ENCODE measurements at places on chromosomes 3 and 15.

DNA sequence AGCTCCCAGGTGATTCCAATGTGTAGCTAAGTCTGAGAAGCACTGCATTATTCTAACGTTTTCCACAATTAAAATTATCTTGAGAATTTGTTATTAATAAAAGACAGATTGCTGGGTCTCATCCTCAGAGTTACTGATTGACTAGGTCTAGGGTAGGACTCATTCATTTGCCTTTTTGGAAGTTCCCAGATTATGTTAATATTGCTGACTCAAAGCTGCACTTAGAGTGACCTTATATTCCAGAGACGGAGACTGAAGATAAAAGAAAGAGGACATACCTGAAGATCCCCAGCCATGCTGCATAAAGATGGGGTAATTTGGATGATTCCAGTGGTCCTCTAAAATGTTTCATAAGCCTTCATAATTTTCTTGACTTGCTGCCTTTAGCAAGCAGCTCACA is 81.8 kb downstream of the PLSCR2 start:
- DNase-seq = no peak

DNA sequence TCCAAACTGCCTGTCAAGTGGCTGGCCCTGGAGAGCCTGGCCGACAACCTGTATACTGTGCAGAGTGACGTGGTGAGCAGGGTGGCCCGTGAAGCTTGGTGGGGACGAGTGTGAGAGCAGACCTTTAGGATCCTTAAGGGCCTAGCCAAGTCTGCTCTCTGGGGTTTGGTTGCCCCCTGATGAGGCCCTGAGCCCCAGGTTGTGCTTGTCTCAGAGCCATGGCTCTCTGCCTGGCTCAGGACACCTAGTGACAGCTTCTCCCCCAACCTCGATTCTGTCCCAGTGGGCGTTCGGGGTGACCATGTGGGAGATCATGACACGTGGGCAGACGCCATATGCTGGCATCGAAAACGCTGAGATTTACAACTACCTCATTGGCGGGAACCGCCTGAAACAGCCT is 14.4 kb downstream of the TYRO3 start:
- no peak for DNase-seq

DNA sequence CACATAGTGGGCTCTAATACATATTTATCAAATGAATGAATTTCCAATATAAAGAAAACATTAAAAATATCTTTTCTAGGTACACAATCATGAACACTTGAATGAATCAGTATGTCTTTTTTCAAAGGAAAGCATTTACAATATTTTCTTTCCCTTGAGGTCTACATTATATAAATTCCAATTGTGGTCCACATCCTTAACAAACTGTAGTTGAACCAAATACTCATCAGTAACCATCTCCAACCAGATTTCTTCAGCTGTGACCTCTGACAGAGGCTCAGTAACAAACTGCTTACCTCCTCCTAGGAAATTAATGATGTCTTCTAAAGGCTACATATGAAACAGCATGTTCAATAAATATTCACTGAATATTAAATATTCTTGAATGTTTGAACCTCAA is 58.8 kb downstream of the CFAP20DC start:
- DNase-seq = no peak

GRCh38 chr15:91032919-91033803 is 10.8 kb upstream of the VPS33B start:
- peak; percentile 57 for DNase-seq

DNA sequence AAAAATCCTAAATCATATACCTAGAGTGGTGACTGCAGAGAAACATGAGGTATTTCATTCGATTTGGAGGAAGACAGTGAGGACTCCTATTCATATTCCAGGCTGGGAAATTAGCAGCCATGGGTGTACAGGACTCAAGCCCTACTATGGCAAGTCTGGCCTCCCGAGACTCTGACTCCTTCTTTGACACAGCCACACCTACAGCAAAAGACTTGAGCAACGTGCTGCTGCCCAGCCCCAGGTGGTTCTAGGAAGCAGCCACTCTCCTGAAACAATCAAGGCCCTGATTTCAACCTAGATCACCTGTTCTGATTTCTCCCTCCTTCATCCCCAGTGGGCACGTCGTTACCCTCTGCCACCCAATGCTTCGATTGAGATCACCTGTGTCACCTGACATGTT is 84.0 kb upstream of the ATP11B start:
- no peak for DNase-seq

DNA sequence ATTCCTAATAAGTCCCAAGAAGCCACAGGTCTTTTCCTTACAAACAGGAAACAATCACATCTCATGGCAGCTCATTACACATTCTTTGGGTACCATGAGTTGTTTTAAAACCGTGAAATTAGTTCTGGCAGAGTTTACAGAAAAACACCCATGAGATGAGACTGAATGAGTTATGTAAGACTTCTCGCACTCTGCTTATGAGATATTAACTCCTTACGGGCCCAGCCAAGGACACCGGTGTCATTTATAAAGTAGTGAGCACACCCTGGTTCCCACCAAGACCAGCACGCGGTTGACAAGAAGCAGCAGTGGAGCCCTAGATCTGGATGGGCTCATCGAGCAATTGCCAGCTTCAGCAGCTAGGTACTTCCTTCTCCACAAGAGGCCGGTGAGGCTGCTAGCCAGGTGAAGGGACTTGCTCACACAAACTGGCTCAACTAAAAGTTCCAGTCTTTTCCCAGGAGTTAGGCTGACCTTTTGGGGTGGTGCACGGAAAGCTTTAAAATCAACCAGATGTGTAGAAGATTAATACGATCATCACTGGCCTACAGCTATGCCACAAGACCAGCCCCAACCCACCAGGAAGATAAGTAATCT is 318.6 kb upstream of the ICE2 start:
- no peak for DNase-seq

DNA sequence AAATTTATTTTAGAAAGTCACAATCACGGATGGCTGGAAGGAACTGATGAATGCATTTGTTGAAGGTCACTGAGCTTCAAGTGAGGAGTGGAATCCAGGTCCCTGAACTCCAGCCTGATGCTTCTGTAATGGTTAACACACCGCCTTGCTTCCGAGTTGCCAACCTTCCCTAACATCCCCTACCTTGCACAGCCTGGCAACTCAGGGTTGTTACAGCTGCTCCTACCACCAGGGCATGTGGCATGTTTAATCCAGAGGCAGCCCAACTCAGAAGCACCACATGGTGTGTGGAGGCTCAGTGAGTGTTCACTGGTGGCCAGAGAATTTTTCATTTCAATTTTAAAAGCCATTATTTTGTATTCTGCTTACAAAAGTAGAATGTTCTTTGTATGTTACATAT is 4.9 kb downstream of the TM2D3 start:
- no peak for DNase-seq

DNA sequence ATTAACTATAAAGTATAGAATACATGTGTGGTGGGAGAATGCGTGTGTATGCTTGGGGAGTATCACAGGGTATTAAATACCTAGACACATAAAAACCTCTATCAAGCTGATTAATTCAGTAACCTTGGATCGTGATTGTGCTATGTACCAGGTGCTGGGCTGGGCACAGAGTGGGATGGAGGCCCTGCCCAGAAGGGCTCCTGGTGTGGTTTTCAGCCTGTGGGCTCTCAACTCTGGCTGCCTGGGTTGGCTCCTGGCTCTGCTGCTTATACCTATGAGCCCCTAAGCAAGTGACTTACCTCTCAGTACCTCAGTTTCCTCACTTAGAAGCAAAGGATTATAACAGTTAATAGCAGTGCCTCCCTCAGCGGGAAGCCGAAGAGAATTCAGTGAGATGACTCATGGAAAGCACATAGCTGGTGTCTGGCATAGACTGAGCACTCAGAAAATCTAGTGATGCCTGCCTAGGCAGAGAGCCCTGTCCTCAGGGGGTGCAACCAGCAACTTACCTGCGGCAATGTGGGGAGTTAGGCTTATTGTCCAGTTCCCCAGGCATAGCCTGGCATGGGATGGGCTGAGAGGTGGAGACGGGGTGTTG is 90.6 kb upstream of the MYZAP start:
- DNase-seq = no peak

DNA sequence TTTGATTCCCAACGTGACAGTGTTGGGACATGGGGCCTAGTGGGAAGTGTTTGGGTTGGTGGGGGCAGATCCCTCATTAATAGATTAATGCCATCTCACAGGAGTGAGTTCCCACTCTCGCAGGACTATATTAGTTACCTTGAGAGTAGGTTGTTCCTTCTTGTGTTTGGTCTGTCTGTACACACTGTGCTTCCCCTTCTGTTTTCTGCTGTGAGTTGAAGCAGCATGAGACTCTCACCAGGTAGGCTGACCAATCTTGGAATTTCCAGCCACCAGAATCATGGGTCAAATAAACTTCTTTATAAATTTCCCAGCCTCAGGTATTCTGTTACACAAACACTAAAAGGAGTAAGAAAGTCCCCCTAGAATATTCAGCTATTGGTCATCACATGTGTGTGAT is 145.4 kb downstream of the ERC2 start:
- DNase-seq = no peak

- no peak for DNase-seq
Observed at GRCh38 chr3:45437383-45437782, 49.0 kb downstream of the LARS2 start.

GRCh38 chr15:29821416-29822099 is 710 bp downstream of the TJP1 start:
- DNase-seq = no peak

GRCh38 chr3:182136008-182136910 is 424.5 kb downstream of the SOX2 start:
- no peak for DNase-seq

DNA sequence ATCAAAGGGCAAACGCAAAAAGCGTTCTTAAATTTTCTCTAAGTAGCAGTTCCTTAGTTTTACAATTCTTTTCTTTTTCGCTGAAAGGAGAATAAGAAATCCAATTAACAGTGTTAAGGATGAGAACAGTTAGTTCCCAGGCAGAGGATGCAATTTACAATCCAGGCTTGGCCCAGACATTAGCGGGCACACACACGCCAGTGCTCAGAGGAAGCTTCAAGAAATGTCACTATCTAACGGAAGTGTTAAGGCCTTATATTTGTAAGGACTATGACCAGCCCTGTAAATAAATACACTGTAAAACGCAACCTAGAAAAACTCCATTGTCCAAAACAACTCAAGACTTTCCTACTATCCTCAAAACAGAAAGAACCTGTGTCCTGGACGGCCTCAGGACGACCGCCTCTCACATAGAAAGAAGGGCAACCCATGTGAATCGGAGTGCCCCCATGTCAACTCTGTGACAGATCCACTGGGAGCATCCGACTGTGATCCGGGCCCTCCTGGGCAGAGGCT is 1.3 kb downstream of the ACAP2 start:
- no peak for DNase-seq

DNA sequence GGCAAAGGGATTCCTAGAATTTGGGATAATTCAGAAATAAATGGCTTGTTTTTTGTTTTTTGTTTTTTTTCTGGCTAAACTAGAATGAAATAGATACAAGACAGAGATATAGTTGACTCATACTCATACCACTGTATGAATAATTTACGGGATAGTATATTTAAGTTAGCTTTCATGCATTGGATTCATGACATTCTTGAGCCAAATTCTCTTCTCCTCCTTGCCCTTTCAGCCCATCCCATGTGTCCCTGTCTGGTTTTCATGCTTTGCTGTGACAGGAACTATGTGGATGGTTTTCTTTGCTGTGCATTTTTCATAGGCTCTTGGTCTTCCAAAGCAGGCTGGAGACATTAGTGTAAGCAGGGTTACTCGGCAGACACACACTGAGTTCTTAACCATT is 66.6 kb upstream of the UMPS start:
- DNase-seq = no peak

DNA sequence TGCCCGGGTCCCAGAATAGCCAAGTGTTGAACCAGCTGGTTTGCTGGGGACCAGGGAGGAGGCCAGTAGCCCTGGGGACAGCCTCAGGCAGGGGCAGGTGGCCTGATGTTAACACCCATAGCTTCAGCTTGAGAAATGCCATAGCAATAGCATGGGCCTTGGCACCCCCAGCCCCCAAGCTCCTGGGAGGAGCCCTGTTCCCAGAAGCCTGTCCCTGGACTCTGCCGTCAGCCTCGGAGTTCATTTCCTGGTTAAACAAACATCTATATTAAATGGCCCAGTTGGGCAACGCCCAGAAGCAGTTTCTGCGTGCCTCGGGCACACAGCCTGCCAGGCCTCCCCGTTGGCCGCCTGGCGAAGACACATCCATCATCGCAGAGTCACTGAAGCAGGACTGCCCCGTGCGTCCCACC is 58.2 kb downstream of the FGD5 start:
- DNase-seq = no peak

DNA sequence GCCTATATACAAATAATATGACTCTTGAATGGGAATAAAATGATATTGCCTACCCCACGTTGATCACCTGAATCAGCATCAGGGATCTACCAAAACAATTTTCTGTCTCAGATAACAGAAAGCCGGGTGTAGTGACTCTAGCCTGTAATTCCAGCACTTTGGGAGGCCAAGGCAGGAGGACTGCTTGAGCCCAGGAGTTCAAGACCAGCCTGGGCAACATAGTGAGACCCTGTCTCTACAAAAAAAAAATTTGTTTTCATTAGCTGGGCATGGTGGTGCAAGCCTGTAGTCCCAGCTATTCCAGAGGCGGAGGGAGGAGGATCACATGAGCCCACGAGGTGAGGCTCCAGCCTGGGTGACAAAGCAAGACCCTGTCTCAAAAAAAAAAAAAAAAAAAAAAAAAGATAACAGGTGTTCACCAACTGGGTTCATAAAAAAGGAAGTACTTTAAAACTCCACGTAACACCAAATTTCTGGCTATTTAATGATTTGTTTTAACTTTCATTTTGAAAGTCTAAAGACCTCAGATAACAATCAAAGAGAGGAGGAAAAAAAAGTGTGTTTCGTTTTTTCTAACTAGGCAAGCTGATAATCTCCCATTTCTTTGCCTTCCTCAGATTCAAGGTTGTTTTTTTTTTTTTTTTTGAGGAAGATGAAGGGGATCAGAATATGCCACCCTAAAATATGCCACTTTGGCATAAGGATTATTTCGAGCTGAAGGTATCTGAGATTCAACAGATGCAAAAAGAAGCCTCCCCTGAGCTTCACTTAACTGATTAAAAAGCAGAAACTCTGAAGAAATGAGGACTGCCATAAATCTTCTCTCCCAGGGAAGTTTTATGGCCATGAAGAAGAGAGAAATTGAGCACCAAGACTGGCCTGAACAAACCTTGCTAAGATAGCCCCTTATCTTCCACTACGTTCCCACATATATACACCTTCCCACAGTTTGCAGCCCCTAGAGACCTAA is 44.1 kb downstream of the TRANK1 start:
- DNase-seq = no peak

- peak; percentile 8 for DNase-seq
Observed at GRCh38 chr3:126355777-126356372, 1.3 kb downstream of the KLF15 start.

DNA sequence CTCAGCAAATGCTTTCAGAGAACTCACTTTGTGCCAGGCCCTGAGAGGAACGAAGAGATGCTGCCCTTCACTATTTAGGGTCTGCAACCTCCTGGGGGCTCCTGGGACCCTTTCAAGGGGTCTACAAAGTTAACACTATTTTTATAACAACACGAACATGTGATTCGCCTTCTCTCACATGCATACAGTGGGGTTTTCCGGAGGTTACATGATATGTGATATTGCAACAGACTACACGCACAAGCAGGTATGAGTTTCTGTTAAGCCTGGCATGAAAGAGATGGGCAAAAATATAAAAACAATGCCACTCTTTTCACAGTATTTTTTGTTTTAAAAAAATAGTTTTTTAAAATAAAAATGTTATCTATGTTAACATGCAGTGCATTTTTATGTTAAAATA is 10.3 kb downstream of the STARD5 start:
- no peak for DNase-seq

- DNase-seq = no peak
Observed at GRCh38 chr3:139302801-139303113, 41.1 kb upstream of the MRPS22 start.

Measured in activated CD4-positive, alpha-beta T cell treated with anti-CD3 and anti-CD28 coated beads, Interleukin-2, amount 50 U/mL, for 1 hour (primary cell).